ENCODE measurements at places on chromosomes 7 and 10. TPM values are rescaled to one million over a fixed set of nuclear protein-coding genes. Genes with fewer than 3 reads are reported as not detected.
A peak's percentile ranks its signal among the peaks of the same experiment; 100 is the strongest.

Gene UBE3C
- polyA plus RNA-seq, result 13.6 TPM

Gene NYAP1
- polyA plus RNA-seq, result 0.49 TPM

DNA sequence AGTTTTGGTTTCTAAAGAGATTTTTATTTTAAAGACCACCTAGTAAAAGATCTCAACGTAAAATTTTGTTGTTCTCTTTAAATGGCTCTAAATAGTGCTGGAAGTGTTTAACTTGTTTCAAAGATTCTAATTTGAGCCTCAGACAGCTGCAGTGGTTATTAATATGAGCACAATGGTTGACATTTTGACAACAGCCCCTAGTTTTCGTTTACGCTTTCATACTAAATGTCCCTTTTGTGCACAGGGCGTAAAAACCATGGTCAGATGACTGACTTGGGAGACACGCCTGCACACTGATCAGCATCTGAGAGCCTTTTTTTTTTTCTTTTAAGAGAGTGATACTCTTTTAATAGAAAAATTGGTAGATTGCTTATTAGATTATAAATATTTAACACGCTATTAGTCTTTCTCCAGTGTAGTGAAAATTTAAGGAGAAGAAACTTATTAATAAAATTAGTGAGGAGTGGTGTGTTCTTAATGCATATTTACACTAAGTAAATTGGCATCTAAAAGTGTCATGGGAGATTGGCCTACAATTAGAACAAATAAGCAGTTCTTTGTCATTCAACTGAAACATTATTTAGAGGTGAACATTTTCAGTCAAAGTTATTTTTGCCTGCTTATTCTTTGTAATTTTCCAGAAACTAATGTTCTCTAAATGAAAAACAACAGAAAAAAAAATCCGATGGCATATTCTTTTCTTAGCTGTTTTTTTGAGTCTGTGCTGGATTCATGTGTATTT, 182.8 kb upstream of the PHYHIPL start:
- no peak for DNase-seq

- DNase-seq, result no peak
These were observed 185.0 kb upstream of the PODXL start for GRCh38 chr7:131741446-131741845.

DNA sequence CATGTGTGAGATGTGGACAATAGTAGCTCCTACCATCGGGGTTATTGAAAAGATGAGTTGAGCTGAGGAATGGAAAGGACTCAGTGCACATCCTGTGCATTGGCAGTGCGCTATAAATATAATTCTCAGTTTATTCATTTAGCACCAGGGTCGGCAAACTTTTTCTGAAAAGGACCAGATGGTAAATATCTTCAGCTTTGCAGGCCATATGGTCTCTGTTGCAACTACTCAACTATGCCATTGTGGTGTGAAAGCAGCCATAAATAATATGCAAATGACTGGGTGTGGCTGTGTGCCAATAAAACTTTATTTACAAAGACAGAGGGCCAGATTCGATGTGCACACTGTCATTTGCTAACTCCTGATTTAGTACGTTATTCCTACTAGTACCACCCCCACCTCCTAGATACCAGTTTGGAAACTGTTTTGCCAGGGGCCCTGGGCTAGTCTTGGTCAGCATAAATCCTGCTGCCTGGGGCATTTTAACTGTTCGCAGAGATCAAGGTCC, 422.9 kb upstream of the MKI67 start:
- no peak for DNase-seq

GRCh38 chr7:35754741-35755140, 46.1 kb upstream of the SEPTIN7 start:
- no peak for DNase-seq

DNA sequence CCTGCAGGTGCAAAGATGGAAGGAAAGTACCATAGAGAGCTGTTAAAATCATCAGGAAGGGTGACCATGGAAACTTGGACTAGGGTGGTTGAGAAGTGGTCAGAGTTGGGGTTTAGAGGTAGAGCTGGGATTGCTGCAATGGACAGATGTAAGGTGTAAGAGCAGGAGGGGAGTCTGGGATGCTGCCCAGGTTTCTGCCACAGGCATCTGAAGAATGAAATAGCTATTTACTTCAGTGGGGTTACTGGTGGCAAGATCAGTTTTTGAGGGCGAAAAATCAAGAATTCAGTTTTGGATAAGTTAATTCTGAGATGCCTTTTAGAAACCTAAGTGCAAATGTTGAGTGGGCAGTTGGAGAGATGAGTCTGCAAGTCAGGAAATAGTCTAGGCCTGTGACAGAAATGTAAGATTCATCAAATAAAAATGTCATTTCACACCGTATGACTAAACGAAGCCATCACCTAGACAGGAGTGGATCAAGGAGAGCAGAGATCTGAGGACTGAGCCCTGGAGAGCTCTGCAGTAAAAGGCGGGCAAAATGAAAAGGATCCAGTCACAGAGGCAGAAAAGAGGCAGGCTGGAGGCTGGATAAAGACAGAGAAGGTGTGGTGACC, 22.7 kb upstream of the TOMM7 start:
- DNase-seq, result no peak

- DNase-seq, result peak; percentile 8
These were observed 128.9 kb upstream of the VWC2 start for GRCh38 chr7:49644396-49645166.

DNA sequence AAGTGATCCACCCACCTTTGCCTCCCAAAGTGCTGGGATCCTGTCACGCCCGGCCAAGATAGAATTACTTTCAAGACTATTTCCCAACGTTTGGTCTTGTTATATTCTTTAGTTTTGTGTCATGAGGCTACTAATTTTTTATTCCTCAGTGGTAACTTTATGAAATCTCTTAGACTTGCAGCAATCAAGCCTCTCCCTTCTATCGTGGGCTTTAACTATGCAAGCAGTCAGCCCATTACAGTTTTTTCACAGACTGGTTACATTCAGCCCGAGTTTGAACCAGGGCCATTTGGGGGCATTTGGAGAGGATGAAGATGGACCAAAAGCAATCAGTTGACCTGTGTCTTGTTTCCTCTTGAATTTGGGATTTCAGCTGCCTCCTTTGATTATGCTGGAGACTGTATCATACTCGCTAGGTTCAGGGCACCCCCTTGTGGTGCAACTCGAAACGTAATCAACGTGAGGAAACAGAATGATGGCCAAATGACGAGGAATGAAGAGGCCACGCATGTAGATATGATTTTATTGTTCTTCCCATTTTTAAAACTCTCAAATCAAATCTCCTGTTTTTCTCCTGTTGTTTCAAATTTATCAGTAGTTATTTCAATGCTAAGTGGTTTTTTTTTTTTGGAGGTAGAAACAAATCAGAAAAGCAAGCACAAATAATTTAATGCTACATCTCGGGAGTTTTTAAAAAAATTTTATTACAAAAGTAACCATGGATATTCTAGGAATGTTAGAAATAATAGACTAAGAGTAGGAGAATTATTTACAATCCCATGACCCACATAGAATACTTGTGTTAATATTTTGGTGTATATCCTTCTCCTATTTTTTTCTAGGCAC, 151.6 kb downstream of the KIAA1217 start:
- DNase-seq, result peak; percentile 81

DNA sequence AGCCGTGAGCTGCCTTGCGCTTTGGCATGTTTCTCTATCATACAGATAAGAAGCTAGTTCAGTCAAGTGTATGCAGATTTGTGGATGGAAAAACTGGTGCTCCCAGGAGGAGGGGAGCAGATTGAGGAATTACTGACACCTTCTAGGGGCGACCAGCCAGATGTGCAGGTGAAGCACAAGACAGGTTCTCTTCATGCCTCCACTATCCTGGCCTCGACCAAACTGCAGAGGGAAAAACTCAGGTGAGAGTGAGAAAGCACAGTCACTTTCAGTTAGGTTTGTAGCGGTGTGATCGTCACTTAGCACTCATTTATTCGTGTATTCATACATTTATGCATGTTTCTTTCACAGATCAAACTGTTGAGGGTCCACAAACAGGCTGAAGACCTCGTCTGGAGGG, 600 bp upstream of the DBNL start:
- peak; percentile 14 for DNase-seq

GRCh38 chr7:94634502-94634901, 21.4 kb downstream of the SGCE start:
- DNase-seq, result no peak

DNA sequence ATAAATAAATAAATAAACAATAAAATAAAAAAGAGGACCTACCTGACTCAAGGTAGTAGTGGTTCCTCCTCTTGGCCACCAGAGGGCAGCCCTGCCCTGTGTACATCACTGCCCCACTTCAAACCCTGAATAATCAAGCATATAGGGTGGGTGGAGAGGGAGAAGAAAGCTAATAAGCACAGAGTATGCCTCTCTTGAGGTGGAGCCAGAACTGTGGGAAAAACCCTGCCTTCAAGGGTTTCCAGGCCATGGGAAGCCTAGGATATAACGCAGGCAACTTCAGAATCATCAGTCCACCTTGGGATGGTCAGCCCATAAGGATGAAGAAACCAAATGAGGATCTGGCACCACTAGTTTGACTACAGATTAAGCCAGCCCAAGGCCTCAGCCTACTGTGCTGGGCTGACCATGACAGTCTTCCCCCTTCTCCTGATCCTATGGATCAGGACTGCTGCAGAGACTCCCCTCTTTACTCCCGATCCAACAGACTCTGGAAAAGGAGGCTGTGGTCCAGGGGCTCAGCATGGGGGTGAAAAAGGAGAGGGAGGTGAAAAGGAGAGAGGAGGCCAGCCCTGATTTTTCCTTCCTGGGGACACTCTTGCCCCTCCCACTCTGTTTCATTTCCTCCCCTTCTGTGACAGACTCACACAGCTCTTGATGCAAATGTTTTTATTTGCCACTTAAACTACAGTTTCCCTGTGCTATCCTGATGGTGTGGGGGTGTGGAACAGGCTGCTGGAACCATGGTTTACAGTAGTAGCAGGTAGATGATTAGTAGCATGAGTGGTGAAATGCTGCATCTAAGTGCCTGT, 10.1 kb downstream of the AVPI1 start:
- peak; percentile 75 for DNase-seq

Data from GM23338 (cell line).